Fibroblast of skin of abdomen (primary cell): ENCODE measurements at places on chromosomes 7 and 10.

- DNase-seq, result no peak
Measured at GRCh38 chr7:111672901-111673300, 110.6 kb upstream of the IMMP2L start.

GRCh38 chr7:131057794-131058070 is 269.9 kb upstream of the MKLN1 start:
- DNase-seq, result no peak

DNA sequence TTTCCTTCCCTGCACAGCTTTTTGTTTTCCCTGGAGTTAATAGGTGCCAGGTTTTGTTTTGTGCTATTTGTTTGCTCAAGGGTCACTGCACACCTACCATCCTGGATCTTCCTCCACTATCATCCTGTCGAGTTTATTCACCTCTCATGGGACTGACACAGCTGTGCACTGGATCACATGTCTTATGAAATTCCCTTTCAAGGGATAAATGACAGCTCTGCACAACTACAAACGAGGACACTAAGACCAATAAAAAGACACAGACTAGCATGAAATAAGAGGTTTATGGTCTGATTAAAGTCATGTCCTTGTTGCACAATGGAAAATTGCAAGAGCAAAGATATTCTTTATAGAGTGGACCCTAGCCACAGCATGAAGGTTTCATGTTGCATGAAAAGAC is 76.7 kb upstream of the SFMBT2 start:
- no peak for DNase-seq

- no peak for DNase-seq
Measured at GRCh38 chr10:110637558-110638053, 6.5 kb upstream of the RBM20 start.

GRCh38 chr10:93812659-93813338 is 55.1 kb downstream of the LGI1 start:
- no peak for DNase-seq

DNA sequence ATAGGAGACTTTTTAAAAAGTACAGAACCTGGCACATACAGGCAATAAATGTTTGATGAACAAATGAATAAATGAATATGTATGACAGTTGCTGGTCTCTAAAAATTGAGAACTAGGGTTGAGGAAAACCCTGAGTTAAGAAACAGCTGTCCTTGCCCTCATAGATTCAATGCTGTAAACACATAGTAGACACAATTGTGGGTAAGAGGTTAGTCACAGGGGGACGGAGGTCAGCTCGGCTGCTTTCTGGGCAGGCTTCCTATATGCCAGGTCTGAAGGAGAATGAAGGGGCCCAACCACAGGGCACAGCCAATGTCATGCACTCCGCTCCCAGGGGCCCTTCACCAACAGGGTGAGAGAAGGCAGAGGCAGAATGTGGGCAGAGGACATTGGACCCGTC is 143.3 kb upstream of the RSU1 start:
- no peak for DNase-seq

GRCh38 chr10:103491729-103492364 is 1.7 kb upstream of the NEURL1 start:
- DNase-seq, result peak; percentile 96

GRCh38 chr7:151796091-151796870 is 80.6 kb downstream of the PRKAG2 start:
- no peak for DNase-seq

DNA sequence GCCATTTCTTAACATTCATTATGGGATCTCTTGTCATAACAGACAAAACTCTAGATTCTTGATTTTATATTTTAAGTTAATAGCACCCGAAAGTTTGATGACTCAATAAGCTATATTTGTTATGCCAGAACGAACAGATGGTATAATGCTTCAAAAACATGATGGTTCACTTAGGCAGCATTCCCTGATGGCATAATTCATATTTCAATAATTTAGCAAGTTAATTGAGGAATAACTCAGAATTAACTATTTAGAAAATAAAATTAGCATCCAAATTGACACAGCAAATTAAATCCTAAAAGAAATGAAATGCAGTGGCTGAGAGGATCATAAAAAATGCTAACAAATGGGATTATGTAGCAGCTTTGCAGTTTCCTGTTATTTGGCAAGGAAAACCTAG is 260.8 kb upstream of the MBL2 start:
- DNase-seq, result no peak

GRCh38 chr7:157278791-157279724 is 57.7 kb upstream of the DNAJB6 start:
- DNase-seq, result peak; percentile 18

- no peak for DNase-seq
Measured at GRCh38 chr7:116633131-116633988, 38.6 kb upstream of the MET start.

DNA sequence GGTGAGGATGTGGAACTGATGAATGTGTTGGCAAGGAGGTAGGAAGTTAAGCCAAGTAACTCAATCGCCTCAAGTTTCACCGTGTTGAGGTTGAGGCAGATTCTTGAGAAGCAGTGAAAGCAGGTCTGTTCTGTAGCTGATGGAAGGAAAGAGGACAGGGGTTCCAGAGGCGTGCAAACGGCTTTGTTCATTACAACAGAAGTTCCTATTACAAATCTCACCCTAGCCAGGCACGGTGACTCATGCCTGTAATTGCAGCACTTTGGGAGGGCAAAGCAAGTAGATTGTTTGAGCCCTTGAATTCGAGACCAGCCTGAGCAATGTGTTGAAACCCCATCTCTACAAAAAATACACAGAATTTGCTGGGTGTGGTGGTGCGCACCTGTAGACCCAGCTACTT is 36.9 kb upstream of the PTF1A start:
- DNase-seq, result peak; percentile 2
